ENCODE measurements at places on chromosomes 3 and 15.

DNA sequence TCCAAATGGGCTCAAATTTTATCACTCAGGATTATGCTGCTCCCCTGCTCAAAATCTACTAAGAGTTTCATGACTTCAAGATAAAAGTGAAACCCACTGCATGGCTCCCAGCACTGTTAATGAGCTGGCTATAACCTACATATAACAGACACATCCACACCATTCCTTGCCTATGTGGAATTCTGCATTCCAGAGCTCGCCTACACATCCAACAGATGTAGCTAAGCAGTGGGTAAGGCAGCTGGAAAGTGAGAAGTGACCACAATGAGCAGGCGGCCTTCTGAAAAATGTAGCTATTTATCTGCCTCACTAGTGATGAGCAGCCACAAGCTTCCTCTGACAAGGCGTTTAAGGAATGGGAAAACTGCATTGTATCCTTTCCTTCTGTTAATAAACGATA, 92.0 kb upstream of the TRIM42 start:
- DNase-seq = no peak

- DNase-seq = no peak
These were observed 29.8 kb downstream of the GNB4 start for GRCh38 chr3:179421500-179421899.

GRCh38 chr15:78716651-78717050, 75.6 kb upstream of the CHRNB4 start:
- no peak for DNase-seq

DNA sequence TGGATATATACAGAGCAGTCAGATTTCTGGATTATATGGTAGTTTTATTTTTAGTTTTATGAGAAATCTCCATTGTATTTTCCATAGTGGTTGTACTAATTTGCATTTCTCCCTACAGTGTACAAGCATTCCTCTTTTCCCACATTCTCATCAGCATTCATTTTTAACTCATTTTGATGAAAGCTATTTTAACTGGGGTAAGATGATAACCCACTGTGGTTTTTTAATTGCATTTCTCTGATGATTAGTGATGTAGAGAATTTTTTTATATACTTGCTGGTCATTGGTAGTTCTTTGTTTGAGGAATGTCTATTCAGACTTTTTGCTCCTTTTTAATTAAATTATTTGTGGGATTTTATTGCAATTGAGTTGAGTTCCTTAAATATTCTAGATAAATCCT, 903.6 kb downstream of the DIPK2A start:
- no peak for DNase-seq

DNA sequence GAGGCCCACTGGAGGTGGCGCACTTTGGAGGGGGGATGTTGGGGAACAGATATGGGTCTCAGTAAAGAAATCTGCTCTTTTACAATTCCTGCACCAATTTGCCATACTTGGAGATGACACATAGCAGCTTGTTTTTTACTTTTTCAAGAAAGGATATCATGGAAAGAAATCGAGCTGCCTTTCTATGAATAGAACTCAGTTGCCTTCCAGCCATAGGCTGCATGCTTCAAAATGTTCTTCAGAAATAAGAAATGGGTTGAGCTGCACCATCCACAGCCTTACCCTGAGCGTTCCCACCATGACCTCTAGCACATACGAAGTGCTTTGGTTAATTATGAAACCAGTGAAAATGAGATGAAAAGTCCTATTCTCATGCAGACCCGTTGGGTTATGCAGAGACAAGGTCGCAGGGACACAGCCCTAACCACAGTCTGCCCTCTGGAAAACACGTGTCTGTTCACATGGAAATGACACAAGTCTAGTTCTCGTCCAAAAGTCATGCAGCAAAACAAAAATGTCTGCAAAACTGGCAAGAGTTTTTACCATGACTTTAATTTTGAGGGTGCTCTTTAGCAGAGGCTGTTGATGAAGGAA, 36.3 kb downstream of the NGRN start:
- DNase-seq = no peak

- no peak for DNase-seq
These were observed 425.3 kb downstream of the RBMS3 start for GRCh38 chr3:29705906-29706844.

- DNase-seq = no peak
These were observed 9.8 kb downstream of the HMCES start for GRCh38 chr3:129288446-129288845.

GRCh38 chr3:94234177-94234788, 171.4 kb downstream of the NSUN3 start:
- DNase-seq = no peak

DNA sequence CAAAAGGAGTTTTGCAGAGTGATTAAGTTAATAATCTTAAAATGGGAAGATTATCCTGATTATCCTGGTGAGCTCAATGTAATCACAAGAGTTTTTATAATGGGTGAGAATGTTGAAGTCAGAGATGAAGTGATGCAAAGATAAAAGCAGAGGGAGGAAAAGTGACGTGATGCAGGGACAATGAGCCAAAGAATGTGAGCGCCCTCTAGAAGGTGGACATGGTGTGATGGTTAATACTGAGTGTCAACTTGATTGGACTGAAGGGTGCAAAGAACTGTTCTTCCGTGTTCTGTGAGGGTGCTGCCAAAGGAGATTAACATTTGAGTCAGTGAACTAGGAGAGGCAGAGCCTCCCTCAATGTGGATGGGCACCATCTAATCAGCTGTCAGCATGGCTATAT, 569.6 kb upstream of the AGTR1 start:
- DNase-seq = no peak

- DNase-seq = no peak
These were observed 10.5 kb downstream of the GABRG3 start for GRCh38 chr15:26981492-26981891.

DNA sequence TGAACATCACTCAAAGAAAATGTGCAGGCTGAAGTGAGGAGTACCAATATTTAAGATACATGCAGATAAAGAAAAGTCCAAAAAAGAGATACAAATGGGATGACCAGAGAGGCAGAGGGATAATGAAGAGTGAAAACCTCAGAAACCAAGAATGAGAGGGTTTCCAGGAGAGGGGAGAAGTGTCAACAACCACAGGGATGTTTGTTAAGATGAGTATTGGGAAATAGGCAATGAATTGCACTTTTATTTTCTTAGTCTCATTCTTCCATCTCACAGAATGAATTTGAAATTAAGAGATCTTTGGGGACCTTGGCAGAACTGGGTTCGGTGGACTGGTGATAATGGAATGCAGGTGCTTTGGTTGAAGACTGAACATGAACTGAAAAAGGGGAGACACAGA, 102.5 kb downstream of the ECT2 start:
- no peak for DNase-seq

- no peak for DNase-seq
These were observed 2.8 kb downstream of the FOXB1 start for GRCh38 chr15:60006873-60007272.

All from stimulated activated CD8-positive, alpha-beta memory T cell treated with anti-CD3 and anti-CD28 coated beads, Interleukin-2, amount 100 ng/mL, for 1 hour (primary cell).